ENCODE measurements at places on chromosomes 5 and 9.

DNA sequence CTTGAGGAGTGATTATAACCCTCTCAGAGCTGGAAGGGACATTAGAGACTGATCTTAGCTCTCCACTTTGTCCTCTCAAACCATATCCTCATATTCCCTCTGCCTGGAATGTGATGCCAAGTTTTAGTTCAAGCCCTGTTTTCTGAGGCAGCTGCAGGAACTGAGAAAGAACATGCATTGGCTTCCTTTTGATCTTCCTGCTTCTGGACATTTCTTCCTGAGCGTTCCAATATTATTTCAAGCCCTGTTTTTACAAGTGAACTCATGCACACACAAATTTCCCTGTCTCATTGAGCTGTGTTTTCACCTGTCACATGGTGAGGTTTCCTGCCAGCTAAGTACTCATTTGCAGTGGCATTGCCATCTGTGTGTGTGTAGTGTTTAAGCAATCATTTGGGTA is 17.0 kb downstream of the FOCAD start:
- no peak for DNase-seq

DNA sequence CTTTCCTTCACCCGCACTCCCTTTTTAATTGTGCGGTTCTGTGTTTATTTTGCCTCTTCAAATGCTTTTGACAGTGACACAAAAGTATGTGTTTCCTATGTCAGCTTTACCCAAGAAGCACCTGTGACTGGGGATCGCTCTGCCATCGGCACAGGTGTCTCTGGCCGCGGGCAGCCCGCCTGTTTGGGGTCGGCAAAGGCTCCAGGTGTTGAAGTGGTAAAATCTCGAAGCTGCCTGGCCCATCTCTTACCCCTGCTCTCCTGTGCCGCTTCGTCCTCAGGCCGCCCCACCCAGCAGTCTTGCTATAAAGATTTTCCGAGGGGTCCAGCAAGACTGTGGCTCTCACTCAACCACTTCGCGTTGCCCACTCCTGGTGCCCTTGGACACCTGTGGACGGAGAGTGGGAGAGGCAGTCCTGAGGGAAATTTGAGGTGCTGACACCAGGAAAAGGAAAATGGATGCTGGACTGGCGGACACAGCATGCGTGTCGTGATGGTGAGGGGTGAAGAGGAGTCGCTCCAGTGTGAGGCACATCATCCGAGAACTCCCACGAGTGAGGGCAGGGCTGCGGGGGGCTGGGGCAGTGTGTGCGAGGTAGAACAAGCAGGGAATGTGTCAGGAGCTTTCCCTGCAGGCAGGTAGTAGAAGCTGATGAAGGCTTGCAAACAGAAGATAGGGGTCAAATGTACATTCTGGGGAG is 29.1 kb upstream of the CEP72 start:
- DNase-seq, result no peak

DNA sequence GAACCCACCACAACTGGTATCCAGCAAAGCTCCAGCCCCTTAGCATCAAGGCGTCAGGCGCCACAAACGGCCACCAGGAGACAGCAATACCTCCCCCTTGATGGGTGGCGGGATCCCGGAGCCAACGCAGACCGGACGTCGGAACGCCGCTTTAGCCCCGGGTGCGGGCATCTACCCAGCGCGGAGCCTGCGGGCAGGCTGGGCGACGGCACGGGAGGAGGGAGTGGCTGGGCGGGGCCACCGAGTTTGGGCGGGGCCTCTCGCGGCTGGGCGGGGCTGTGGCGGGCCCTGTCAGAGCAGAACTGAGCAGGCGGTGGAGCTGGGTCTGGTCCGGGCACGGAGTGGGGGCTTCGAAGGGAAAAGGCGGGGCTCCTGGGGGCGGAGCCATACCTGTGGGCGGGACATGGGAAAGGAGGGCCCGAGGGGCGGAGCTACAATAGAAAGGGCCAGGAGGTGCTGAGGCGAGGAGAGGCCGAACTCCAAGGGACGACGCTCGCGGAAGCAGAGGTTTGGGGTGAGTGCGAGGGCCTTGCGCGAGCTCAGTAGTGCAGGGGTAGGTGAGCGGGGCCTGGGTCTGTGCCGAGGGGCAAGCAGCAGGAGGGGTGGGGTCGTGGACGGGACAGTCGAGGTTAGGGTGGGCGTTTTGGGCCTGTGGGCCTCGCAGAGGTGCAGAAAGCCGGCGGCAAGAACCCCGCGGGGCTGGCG is 40.2 kb upstream of the GARNL3 start:
- DNase-seq, result peak; percentile 92

- no peak for DNase-seq
Measured at GRCh38 chr5:65068410-65068809, 299.7 kb downstream of the CWC27 start.

DNA sequence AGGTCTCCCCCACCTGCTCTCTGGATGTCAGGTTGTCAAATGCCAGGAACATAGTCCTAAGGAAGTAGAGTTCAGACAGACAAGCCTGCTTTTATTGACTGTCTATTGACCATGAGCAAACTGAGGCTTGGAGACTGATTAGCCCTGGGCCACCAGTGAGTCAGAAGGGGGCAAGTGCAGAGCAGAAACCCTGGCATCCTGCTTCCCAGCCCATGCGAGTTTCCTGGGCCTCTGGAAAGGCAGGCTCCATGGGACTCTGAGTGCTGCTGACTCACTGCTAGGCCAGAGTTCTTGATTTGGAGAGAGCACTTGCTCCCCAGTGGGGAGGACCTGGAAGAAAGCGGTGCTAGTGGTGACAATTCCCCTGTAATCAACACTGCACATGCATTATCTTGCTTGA is 2.8 kb upstream of the HBEGF start:
- no peak for DNase-seq

GRCh38 chr5:109455598-109456096 is 45.9 kb upstream of the PJA2 start:
- DNase-seq, result peak; percentile 73

DNA sequence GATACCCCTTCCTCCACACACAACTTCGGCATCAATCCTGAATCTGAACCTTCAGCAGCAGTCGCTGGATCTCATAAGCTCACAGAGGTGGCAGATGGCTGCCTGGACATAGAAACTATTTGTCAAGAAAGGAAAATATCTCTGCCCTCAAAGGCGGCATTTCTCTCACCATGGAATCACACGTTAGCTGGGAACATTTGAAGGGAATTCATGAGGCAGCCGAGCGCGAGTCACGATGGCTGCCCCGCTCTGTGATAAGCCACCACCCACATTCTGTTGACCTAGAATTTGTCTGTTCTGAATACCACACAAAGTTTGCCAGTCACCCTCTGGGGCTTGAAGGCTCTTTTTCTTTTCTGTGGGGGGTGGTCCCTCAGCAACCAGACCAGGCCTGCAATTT is 157.9 kb downstream of the FSTL4 start:
- no peak for DNase-seq

DNA sequence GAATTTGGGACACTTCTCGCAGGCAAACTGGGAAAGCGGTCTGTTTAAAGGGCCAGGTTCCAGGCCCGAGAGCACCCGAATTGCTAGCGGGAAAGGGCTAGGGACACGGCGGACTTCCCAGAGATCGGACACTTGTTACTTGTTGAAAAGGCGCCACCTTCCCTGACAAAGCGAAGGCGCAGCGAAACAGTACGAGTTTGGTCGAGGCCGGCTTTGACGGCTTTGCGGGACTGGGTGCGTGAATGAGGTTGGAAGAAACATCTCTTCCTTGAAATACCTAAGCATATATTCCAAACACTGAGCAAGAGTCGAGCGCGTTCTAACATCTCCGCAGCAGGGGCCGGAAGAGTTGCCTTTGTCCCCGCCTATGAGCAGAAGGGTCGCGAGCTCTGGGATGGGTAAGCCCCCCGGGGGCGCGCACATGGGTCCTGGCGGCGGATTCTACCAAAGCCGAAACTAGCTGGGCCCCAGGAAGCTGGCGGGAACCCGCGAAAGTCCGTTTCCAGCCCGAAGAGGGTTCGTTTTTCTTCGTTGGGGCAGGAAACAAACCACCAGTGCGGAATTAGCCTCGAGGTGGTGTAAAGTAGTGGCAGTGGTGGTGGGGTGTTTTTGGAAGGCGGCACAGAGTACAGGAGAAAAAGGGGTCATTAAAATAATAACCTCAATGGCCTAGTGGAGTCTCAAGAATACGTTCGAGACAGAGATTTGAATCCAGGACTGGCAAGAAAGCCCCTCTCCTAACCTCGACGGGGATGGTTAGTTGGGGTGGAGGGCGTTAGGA is 1.5 kb downstream of the GDNF start:
- DNase-seq, result peak; percentile 54

DNA sequence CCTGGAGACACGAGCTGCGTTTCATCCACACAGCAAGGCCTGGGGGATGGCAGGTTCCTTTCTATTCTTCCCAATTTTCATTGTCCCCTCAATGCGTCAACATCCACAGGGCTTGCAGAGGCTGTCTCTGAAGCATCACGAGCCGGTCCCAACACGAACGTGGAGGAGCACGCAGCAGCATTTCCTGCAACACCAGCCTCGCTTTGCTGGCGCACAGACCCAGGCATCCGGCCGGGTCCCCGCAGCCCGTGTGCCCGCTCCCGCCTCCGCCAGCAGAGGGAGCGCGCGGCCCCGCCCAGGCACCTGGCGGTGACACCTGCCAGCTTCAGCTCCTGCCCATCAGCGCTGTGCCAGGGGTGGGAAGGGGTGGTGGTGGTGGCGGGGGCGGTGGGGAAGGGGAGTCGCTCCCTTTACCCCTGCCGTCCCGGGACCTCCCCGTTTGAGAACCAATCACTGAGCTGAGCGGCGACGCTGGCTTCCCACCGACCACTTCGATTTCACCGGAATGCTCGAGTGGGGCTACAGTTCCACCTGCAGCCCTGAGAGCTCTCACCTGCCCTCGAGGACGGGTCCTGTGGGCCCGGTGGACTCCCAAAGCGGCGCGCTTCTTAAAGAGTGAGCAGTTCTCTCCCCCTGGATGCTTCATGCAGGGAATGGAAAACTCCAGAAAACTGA is 464.5 kb downstream of the ICE1 start:
- DNase-seq, result no peak

DNA sequence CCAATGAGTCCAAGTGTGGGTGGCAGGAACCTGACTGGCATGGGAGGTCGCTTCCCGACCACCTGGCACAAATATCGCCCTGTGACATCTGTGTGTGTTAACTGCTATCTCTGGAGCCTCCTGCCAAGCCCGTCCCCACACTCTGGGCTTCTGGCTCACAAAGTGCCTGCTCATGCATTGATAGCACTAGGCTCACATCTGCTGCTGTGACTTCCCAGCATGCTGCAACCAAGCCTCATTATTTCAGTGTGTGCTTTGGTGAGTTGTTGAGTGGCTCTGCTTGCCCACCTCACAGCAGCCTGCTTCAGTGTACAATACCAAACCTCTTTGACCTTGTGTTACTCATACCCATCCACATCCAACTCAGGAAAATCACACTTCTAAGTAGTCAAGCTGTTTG is 139.8 kb downstream of the APBA1 start:
- no peak for DNase-seq

GRCh38 chr9:76109953-76110352 is 219.5 kb downstream of the PCSK5 start:
- no peak for DNase-seq

DNA sequence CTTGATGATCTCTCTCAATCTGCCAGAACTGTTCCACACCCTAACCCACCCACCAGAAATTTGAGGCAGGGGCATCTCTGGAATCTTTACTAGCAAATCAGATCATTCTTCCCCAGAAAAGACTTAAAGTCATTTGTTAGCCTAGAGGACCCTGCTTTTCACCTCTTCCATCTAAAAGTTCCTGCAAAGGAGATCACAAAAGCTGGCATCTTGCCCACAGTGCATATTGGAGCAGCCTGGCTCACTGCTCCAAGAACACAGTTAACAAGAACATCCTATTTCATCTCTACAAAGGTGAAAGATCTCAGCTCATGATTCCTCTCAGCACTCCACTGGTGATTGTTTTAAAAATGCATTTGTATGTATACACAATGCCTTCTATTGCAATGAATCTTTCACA is 36.3 kb downstream of the GABRP start:
- no peak for DNase-seq

DNA sequence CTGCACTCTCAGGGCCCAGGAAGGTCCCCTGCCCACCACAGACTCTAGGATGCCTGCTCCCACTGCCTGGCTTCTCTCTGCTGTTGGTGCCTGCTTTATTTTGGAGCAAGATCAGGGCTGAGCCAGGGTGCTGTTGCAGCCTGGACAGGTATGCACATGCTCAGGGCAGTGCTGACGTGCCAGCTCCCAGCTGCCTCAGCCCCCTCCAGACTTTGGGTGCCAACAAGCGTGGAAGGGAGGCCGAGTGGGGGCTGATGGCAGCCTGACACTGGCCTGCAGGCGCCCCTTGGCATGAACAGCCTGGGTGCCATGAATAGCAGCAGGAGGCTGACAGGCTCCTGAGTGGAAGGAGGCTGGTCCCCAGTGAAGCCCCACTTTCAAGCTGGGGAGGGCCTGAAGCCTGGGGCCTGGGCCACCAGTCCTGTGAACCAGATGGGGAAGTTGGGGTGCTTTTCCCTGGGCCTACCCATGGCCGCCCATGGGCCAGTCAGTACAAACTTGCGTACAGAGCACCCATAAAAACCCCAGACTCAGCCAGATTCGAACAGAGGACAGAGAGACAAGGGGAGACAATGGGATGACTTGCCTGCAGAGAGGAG is 6.8 kb downstream of the AMBP start:
- DNase-seq, result peak; percentile 24

DNA sequence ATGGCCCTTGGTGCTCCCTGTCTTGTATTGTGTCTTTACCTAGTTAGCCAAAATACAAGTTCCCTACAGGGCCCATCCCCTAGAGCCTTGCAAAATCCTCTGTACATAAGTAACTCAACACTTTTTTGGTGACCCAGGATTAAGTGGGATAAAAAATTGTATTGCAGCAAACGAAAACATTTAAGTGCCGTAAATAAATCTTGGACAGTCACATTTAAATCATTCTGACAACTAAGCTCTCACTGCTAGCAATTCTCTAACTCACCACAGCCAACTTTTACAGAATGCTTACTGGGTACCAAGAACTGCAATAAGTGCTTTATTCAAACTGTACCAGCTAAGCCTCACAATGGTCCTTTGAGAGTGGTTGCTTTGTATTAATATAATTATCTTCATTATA is 56.6 kb downstream of the GNAQ start:
- DNase-seq, result no peak

DNA sequence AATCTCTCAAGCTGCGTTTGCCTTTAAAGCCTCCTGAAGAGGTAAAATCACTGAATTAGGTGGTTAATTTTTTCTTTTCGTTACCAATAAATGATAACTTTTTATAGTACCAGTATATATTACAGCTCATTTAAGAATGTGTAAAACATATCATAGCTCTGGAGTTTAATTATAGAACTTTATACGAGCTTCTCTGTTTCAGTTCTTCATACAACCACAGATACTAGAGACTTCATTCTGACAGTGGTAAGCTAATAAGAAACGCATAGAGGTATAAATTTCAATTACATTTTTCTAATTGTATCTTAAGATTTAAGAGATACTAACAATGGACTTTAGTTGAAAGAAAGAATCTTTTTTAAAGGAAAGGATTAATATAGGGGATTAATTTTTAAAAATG is 73.9 kb downstream of the PBX3 start:
- no peak for DNase-seq

Measured in left hindlimb (tissue), 1 donor.